Activated T-helper 1 cell treated with anti-CD3 and anti-CD28 coated beads, Interleukin-2, amount 50 U/mL, for 16 hours (primary cell): ENCODE measurements at places on chromosomes 7 and 10.

DNA sequence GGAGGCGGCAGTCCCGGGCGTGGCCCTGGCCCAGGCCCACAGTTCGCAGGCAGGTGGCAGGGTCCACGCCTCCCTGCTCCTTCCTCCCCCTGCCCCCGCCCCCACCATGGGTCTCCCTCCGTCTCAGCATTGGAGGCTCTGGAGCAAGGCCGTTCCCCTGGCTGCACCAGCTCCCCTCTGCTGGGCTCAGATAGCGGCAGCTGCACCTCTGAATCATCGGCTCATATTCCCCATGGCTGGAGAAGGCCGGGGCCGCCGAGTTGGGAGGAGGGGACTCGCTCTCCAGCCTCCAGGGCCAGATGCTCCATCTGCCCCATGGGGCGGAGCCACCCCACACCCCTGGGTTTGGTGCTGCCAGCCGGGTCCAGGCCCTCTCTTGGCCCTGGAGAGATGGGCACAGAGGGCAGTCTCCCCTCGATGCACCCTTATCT, 145.0 kb downstream of the ELFN1 start:
- no peak for DNase-seq

- DNase-seq: no peak
Observed at GRCh38 chr10:126499744-126500143, 111.5 kb upstream of the ADAM12 start.

DNA sequence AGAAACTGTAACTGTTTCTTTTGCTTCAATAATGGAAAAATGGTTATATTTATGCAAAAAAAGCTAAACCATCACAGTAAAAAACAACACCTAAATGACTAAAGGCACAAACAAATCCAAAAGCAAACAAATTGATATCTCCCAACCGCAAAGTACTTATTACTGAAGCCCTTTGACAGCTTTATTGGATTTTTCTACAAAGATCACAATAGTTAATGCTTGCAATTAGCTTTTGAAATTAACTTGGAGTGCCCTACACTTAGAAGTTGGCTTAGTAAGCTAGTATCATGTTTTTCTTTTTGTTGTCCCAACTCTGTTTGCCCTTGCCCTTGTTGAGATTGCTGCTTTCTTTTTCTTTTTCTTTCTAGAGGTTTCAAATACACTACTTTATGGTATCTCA, 257.5 kb downstream of the INHBA start:
- no peak for DNase-seq

DNA sequence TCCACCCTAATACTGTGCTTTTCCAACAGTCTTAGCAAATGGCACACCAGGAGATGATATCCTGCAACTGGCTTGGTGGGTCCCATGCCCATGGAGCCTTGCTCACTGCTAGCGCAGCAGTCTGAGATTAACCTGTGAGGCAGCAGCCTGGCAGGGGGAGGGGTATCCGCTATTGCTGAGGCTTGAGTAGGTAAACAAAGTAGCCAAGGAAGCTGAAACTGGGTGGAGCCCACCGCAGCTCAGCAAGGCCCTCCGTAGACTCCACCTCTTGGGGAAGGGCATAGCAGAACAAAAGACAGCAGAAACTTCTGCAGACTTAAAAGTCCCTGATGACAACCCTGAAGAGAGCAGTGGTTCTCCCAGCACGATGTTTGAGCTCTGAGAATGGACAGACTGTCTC, 399.0 kb downstream of the CCSER2 start:
- no peak for DNase-seq

GRCh38 chr10:22685926-22686325, 28.5 kb downstream of the PIP4K2A start:
- DNase-seq: no peak

GRCh38 chr7:5177060-5177459, 13.0 kb upstream of the WIPI2 start:
- DNase-seq: no peak
